Ascending aorta (tissue), 2 donors: ENCODE measurements at places on chromosomes 7 and 10.

GRCh38 chr10:152915-153314, 17.7 kb downstream of the ZMYND11 start:
- no peaks in the 10 kb centered on the region for H3K36me3 ChIP-seq
- H3K4me1 ChIP-seq, result no peaks in the 10 kb centered on the region
- no peak for DNase-seq
- H3K27ac ChIP-seq, result no peak overlapping the region
- no peaks in the 10 kb centered on the region for H3K27me3 ChIP-seq

GRCh38 chr10:128744811-128745305, 618.6 kb upstream of the MKI67 start:
- H3K4me1 ChIP-seq, result no peaks in the 10 kb centered on the region
- no peak overlapping the region for H3K27ac ChIP-seq
- no peak overlapping the region for H3K4me3 ChIP-seq
- no peaks in the 10 kb centered on the region for H3K27me3 ChIP-seq
- H3K36me3 ChIP-seq, result no peaks in the 10 kb centered on the region

DNA sequence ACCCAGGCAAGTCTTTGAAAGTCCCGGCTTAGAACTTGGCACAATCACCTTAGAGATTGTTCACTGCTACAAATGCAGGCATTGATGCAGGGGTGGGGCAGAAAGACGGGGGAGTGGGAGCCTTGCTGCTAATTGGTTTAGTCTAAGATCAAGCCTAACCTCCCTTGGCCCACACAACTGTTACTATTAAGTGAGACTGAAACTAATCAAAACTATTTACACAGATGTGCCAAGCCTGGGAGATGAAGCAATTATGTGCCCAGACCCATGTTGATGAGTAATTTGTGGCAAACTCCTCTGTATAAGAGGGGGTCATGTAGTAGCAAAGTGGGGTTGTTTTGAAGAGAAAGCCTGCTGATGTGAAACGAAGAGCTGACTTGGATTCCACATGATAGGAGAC, 178.2 kb upstream of the ITGB1 start:
- no peak overlapping the region for H3K27ac ChIP-seq
- no peaks in the 10 kb centered on the region for H3K36me3 ChIP-seq
- no peak overlapping the region for H3K4me3 ChIP-seq
- no peak for DNase-seq

GRCh38 chr7:99013266-99014112, 130.4 kb downstream of the SMURF1 start:
- peak; percentile 56 for DNase-seq
- no peak overlapping the region for H3K4me3 ChIP-seq
- H3K27me3 ChIP-seq, result no peaks in the 10 kb centered on the region
- no peak overlapping the region for H3K27ac ChIP-seq
- H3K36me3 ChIP-seq, result peaks cover 75% of the 10 kb centered on the region
